ENCODE measurements at places on chromosomes 16 and 17.
A peak's percentile ranks its signal among the peaks of the same experiment; 100 is the strongest.

DNA sequence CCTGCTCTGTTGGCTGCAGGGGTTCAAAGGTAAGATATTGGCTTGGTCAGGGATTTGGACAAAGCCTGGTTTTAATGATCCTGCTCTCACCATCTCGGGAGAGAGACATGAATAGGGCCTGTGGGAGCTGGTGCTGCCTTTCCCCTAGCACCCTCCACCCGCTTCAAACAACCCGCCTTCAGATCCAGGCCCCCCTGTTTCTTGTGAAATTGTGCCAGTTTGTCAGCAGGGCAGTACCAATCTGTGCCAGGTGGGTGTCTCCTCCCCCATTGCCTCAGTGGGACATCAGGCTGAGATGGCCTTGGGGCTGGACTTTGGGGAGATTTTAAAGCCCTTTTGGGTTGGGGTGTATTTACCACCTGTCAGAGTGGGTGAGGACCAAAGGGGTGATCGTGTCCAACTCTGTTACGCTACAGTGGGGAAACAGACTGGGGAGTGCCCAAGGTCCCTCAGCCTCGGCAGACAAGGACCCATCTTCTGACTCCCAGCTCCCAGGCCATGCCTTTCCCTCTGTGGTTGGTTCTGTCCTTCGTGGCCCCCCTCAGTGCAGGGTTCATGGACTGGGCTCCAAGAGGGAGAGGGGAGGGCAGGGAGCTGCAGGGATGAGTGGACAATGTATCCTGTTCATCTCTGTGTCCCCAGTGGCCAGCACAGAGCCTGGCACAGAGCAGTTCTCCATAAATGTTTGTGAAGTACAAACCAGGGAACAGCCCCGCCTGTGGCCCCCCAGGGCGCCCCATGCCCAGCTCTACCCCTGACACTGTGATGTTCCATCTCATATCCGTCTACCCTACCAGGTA lies 3.3 kb downstream of the ARHGAP23 start:
- no peak for DNase-seq

DNA sequence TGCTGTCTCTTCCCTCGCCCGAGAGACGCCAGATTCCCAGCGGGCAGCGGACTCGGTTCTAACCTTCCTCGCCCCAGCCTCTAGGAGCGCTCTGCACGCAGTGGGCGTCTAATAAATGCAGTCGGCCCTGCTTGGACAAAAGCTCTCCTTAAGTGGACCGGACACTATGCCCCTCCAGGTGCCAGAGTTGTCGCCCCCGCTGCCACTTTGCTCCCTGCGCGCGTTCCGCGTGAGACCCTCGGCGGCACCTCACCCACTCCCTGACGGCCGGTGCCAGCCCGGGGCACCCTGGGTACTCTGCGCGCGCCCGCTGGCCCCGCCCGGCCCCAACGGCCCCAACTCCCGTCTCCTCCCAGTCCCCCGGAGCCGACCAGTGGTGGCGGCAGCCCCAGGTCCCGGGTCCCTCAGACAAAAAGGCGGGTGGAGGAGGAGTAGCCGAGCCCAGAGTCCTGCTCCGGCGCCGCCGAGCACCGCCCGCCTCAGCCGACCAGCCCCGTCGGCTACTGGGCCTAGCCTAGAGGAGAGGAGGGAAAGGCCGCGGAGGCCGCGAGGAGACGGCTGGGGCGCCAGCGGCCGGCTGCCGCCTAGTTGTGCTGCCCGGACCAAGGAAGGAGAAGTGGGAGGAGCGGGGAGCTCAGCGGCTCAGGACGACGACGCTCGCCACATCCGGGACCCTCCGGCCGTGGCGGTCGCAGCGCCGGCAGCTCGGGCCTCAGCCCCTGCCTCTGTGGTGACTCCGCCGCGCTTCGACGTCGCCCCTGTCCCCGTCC lies 123.0 kb downstream of the GOSR1 start:
- peak; percentile 39 for DNase-seq

- no peak for DNase-seq
Observed at GRCh38 chr16:31572821-31573220, 45.1 kb downstream of the AHSP start.

DNA sequence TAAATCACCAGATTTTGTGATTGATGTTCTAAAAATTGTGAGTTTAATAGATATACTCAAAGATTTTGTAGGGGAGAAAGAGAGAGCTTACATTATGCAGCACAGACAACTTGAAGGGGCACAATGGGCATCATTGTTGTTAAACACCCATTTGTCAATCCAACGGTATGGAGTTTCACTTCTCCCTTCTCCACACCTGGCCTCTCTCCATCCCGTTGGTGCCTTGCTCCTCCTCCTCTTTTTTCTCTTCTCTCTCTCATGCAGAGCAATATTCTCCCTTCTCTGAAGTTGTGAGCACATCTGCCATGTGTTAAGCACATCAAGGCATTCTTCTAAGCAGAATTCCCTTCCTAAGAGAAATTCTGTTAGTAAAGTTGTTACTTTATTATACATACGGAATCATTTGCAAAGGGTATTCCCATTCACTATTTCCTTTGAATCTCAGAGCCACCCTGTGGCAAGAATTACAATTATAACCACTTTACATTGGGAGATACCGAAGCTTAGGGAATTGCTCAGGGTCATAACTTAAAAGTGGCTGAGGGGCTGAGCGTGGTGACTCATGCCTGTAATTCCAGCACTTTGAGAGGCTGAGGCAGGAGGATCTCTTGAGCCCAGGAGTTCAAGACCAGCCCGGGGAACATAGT lies 40.5 kb upstream of the SKAP1 start:
- no peak for DNase-seq

- no peak for DNase-seq
Observed at GRCh38 chr16:72108353-72109102, 14.9 kb downstream of the DHX38 start.

DNA sequence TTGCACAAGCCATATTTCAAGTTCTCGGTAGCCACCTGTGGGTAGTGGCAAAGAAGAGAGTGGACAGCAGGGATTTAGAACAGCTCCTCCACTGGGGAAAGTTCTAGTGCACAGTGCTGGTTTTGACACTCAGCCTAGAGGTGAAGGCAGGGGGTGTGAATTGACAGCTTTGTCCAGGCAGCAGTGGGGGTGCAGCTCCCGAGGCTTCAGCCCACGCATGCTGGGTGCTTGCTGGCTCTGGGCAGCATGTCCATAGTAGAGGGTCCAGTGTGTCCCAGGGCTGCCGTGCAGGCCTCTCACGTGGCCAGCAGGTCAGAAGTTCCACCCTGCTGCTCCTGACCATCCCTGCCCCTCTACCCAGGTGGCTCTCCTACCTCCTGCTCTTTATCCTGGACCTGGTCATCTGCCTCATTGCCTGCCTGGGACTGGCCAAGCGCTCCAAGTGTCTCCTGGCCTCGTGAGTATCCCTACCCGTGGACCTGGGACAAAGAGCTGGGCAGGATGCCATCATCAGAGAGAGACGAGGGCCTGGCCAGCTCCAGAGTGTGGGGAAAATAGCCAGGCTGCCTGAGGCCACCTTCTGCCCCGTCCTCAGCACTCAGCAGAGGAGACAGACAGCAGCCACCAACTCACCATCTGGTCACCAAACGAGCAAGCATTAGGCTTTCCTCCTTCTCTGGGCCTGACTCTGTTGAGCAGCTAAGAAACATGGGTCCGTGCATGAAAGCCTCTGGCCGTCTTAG lies 29.8 kb downstream of the TTYH2 start:
- DNase-seq, result no peak

GRCh38 chr17:36755586-36755985 lies 154.2 kb downstream of the MRM1 start:
- peak; percentile 25 for DNase-seq

DNA sequence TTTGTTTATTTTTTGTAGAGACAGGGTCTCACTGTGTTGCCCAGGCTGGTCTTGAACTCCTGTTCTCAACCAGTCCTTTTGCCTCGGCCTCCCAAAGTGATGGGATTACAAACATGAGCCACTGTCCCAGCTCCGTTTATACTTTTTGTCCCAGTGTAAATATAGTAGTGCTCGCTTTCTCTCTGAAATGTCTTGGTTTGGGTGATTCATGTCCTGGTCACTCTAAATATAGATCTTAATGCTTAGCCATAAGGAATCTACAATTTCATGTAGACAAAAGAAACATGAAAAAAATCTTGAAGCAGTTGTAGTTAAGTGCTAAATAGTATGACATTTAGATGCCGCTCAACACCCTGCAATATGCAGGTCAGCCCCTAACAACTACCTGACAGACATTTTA lies 126.9 kb downstream of the KATNIP start:
- DNase-seq, result no peak

- DNase-seq, result no peak
Observed at GRCh38 chr17:13135506-13135905, 117.7 kb upstream of the ELAC2 start.

- no peak for DNase-seq
Observed at GRCh38 chr16:3520841-3521240, 20.0 kb downstream of the CLUAP1 start.

DNA sequence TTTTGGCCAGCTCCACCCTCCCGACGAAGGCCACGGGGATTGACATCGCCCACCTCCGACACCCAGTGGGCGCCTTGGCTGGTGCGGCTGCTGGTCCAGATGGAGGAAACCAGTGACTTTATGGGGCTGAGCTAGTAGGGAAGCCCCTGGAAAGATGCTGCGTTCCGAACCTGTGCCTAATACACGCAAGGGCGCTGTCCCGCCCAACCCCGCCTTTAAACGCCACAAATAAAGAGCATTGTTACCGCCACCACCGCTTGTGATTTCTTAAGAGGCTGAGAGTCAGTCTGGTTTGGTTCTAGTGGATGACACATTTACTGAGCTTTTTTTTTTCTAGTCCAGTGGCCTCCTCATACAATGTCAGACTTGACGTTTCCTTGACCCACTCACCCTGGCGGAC lies 107.9 kb downstream of the AATF start:
- no peak for DNase-seq
